ENCODE measurements at places on chromosomes 3 and 15.

GRCh38 chr3:42035007-42035406, 56.1 kb upstream of the TRAK1 start:
- DNase-seq: no peak

GRCh38 chr3:183260167-183260904, 7.3 kb downstream of the B3GNT5 start:
- DNase-seq: no peak

GRCh38 chr15:52143873-52144272, 31.3 kb upstream of the BCL2L10 start:
- no peak for DNase-seq

DNA sequence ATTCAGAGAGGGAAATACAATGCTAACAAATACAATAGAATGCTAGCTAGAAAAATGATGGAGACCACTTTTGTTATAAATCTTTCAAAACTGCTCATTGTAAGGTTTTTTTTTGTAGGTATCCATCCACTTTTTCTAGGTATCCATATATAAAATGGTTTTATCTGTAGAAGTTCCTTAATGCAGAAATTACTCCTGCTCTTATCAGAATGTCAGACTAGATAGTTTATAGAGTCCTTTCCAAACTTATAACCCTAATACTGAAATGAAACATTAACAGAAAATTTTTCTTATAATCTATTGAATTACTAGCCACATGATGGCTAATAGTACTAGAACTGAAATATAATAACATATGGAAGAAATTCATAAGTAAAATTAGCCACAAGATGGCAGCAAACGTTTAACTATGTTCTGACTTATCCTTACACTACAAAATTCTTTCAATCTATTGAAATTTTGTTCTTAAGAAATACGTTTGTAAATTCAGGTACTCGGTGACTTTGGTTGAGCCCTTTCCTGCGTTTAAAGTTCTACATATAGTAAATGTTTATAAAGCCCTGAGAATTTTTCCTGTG, 58.5 kb downstream of the ECT2 start:
- no peak for DNase-seq

Data from T-cell (primary cell).